Posterior vena cava (tissue), 2 donors: ENCODE measurements at places on chromosomes 5 and 9. TPM values are rescaled to one million over a fixed set of nuclear protein-coding genes. Genes with fewer than 3 reads are reported as not detected.

Gene F12
- 0.38 TPM for total RNA-seq

Gene FAM151B
- 3.2 TPM for total RNA-seq

Gene CORO2A
- total RNA-seq: 0.95 TPM

Gene KCNT1
- 0.38 TPM for total RNA-seq

Gene MOB3B
- total RNA-seq: 4.0 TPM
